ENCODE measurements at places on chromosomes 6 and 20.

- no peak for DNase-seq
These were observed 4.3 kb downstream of the OR2J3 start for GRCh38 chr6:29112135-29112534.

DNA sequence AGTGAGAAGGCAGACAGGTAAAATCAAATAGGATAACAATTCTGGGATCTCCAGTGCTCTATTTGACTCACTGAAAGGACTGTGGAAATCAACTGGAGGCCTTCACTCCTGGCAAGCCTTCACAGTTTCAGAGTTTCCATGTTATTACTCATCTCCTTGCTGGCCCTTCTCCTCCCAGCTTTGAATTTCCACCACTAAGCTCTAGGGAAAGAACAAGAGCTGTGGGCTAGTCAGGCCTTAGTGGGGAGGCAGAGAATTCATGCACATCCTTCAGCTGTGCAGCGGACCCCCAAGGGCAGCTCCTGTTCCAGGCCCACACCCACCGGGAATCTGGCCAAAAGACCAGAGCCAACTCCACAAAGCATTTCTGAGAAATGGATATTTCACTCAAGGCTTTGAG, 26.0 kb downstream of the MYLIP start:
- DNase-seq, result no peak

GRCh38 chr6:91626911-91627310, 1040.0 kb upstream of the MAP3K7 start:
- no peak for DNase-seq

DNA sequence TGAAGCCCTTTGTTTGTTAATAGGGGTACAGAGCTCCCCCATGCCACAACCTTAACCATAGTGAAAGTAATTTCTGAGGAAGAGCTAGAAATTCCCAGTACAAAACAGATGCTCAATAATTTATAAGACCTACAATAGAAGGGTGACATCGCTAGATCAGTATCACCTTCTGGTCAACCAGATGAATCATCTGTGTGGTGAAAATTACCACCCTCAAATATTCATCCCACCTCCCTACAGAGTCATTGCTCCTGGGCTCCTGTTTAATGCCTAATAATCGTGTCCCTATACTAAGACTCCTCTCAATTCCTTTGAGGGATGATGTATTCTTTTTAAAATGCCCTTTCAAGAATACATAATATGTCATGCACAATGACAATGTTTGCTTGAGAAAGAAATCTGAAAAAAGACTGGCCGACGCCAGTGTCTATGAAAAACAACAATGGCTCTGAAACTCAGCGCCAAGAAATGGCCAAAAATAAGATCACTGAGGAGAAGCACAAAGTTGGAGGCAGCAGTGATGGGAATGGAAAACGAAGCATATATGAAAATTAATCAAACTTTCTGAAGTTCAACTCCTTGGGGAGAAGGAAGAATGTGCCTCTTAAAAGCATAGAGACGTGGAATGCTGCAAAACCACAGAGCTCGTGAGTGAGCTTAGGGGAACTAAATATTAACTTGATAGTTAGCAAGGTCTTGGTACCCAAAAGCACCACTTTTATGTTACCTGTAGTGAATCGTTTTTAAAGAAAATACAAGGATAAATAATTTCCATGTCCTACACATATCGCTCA, 11.0 kb upstream of the ADGRF5 start:
- no peak for DNase-seq

- no peak for DNase-seq
These were observed 509.5 kb upstream of the ID4 start for GRCh38 chr6:19327661-19328060.

GRCh38 chr6:116714761-116715160, 33.8 kb downstream of the KPNA5 start:
- DNase-seq, result no peak

- DNase-seq, result peak; percentile 87
These were observed 14.4 kb downstream of the NT5E start for GRCh38 chr6:85464260-85464644.

DNA sequence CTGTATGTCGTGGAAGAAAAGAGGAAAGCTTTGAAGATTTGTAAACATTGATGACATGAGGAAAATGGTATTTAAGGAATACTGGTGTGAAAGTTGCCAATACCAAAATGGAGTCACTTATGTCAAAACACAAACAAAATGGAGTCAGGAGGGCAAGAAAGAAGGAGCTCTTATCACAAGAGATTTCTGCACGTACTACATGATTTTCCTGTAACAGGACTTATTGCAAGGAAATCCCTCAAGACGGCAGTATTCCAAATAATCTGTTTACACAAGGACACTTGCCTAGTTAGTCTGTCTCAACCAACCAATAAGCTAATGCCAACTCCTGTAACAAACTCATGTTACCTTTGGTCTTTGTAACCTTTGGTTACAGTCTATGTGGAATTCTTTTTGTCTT, 29.8 kb downstream of the SLC2A12 start:
- DNase-seq, result no peak

DNA sequence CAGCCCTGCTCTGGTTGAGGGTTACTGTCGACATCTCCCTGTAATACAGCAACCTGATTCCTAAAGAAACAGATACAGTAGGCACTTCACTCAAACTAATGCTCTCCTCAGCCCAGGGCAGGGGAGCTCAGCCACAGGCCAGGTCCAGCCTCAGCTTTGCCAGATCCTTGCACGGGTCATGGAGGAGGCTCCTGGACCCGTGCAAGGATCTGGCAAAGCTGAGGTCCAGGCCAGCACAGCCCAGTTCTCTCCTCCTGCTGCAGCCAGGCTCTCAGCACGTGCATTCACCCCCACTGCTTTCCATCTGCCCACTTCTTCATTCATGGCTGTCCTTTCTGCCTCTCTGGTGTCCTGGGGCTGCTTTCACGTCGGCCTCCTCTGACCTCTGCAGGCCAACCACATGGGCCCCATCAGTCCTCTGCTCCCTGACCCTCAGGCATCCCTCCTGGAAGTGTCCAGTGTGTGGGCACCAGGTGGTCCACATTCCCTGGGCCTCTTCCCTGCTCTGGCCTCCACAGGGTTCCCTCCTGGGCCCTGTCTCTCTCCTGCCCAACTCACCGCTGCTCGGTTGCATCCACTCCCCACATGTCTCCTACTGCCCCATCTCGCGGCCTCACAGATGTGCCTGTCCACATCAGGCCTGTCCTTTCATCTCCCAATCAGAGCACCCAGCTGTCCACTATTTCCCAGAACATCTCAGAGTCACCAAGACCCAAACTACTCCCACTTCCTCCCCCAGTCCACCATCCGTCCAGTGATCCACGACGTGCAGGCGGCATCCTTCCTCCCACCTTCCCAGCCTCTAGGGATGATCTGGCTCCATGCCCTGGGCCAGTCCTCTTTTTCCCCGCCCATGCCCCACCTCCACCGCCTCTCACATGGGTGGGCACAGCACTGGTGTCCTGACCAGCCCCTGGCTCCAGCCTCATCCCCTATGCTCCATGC, 11.8 kb upstream of the CD93 start:
- no peak for DNase-seq

GRCh38 chr6:83860782-83861495, 1.4 kb downstream of the CYB5R4 start:
- no peak for DNase-seq

- DNase-seq, result no peak
These were observed 164.3 kb downstream of the VEGFA start for GRCh38 chr6:43934183-43934802.

- no peak for DNase-seq
These were observed at the start of gene CST3 for GRCh38 chr20:23637282-23638221. TSS of gene CST3 (minus strand) at chr20:23637955. CDS start at chr20:23637862, 93 bp downstream.

DNA sequence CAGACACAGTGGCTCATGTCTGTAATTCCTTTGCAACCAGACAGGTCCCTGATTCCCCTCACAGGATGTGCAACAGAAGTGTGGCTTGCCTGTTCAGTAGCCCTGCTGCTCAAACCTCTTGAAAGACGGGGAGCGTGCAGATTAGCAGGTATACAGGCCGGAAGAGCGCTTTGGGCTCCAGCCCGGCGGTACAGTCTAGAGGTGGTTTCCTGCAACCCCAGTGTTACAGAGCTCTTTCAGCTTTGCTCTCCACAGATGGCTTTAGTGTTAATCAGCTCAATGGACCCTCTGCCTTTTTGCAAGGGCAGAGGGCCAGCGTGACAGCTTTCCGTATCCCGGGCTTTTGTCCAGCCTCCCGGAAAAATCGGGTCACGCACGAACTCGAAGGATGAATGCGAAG, 67.2 kb upstream of the TNFRSF21 start:
- no peak for DNase-seq

GRCh38 chr6:41426888-41427641, 91.7 kb downstream of the NCR2 start:
- DNase-seq, result no peak

DNA sequence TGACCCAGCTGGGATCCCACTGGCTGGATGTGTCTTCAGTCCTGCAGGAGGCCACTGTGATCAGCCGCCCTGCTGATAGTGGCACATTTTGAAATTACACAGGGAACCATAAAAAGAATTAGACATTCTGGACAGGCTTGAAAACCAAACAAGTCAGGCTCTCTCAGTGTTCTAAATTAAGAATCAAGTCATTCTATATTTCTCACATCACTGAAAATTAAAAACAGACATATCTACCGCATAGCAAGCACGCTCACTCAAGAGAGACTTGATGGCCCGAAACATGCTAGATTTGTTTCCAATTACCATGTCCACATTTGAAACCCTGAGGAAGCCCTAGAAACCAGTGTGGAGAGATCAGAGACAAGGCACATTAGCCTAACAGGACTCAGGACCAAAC, 57.7 kb downstream of the NFATC2 start:
- no peak for DNase-seq

GRCh38 chr6:42162812-42163211, 10.4 kb upstream of the GUCA1A start:
- DNase-seq, result no peak

DNA sequence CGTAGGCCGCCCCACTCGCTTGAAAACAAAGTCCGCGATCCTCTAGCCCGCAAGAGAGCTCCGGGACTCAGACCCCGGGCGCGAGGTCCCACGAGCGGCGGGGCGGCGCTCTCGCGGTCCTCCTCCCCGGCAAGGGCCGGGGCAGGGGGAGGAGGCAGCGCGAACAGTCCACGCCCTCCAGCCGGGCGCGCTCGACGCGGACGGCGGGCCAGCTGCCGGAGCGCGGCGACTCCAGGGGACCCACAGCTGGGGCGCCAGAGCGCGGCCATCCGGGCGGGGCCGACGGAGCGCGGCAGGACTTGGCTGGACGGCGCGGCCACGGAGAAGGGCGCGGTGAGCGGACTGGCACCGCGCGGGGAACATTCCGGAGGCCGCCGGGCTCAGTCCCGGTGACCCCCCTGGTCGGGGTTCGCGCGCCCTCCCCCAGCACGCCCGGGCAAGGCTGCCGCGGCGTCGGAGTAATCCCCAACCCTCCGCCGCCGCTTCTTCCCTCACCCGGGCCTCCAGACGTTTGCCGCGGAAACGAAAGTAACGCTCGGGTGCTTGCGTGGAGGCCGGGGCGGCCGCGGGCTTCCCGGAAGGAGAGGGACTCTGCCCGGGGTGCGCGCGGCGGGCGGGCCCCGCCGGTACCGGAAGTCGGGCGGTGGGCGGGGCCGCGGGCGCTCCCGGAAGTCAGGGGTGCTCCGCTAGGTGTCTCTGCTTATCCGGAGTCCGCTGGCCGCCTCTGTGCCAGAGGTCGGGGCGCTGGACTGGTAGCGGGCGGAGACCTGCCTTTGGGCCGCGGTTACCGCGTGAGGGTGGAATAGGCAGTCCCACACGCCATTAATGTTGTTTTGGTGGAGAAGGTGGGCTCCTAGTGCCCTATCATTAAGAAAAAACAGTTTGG, at the start of gene RIPK1:
TSS of gene RIPK1 (plus strand) at position 166 of the 886 bp plus-strand sequence. CDS start 8,330 bp downstream, outside the sequence.
- no peak for DNase-seq

- no peak for DNase-seq
These were observed 264.5 kb downstream of the CDH4 start for GRCh38 chr20:61516346-61517208.

DNA sequence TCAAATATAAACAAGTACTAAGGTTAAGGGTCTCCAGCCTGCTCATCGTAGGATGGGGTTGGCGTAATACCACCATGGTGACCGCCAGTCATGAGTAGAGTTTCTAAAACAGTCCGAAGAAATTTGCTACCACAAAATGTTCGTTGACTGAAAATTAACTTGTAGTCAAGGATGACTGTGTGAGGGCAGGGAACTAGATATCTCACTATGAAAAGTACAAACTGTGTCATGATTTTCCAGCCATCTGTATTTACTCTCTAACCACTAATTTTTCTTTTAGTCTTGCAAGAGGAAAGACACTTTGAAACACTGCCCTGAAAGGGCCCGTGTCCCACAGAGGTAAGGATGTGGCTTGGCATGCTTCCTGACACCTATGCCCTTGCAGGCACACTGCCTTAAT, 99.7 kb downstream of the IRF4 start:
- no peak for DNase-seq

- DNase-seq, result peak; percentile 91
These were observed 136.1 kb downstream of the FOXC1 start for GRCh38 chr6:1745814-1746213.

DNA sequence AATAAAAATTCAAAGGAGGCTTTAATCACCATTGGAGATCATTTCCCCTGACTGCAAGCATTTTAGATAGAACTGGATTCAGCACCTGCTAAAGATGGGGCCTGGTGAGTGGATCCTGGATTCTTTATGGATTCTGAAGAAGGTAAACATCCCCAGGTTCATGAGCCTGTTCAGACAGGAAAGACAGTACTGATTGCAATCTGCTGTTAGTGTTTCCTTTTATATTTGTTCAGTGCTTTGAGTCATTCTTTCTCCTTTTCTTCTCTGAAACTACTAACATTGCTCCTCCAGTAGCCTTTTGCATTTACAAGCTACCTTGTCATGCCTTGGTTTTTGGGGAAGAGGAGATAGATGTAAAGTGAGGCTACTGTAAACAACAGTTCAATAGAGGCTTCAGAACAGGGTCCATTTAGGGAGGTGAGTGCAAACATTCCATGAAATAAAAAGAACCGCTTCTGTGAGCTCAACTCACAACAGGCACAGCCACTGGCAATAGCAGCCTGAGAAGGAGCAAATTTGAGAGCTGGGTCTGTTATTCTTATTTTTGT, 66.4 kb upstream of the PRL start:
- no peak for DNase-seq

DNA sequence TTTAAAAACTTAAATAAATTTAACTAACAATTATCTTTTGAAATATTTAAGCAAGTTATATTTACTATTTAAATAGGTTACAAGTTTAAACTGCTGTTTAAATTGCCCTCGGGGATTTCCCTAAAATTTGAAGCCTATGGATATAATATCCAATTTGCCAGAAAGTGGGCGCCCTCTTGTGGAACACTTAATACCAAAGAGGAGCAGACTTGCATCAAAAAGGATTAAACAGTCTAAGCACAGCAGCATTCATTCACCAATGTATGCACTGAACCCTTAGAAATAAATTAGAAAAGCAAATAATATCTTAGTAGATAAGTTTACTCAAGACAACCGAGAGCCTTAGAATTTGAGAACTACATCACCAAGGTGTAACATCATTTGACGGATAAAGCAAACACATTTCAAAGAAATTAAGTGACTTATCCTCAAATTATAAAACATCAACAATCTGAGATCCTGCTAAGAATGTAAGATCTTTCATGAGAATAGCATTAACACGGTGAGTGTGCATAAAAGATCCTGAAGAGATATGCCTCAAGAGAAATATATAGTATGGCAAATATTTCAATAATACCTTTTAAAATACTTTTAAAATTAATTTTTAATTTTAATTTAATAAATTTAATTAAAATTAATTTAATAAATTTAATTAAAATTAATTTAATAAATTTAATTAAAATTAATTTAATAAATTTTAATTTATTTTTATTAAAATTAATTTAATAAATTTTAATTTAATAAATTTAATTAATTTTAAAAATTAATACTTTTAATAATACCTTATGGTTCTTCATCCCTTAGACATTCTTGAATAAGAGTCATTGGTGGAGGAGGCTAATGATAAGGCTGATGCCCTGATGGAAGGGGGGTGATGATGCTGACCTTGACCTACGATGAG, 11.5 kb upstream of the MEP1A start:
- no peak for DNase-seq

GRCh38 chr20:44319839-44320422, 8.9 kb upstream of the FITM2 start:
- DNase-seq, result no peak
